ENCODE measurements at places on chromosomes 1 and 21.

DNA sequence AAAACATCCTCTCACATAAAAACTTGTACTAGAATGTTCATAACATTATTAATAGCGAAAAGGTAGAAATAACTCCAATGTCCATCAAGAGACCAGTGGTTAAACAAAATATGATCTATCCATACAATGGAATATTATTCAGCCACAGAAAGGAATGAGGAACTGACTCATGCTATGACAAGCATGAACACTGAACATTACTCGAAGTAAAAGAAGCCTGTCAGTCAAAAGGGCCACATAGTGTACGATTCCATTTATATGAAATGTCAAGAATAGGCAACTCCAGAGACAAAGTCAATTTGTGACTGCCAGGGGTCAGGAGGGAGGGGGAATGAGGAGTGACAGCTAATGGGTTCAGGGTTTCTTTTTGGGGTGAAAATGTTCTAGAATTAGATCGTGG is 2.3 kb downstream of the VPS26C start:
- no peak for DNase-seq

DNA sequence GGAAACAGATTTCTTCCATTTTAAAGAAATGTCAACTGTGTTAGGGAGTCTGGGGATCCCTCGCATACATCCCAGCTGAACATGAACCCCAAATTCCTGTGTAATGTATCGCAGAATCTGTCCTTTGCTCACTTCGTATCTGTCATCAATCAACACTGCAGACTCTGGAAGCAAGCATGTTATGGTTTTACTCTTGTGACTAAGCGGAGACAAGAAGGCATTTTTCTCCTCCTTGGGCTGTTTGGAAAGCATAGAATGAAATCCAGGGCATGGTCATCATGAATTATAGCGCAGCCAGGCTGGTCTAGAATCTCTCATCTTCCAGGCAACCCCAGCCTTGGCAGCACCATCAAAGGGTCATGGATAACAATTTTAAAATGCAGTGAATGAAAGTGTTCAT is 290.2 kb downstream of the KIF26B start:
- DNase-seq: no peak

GRCh38 chr1:68231627-68232288 is 565 bp downstream of the WLS start:
- peak; percentile 44 for DNase-seq

DNA sequence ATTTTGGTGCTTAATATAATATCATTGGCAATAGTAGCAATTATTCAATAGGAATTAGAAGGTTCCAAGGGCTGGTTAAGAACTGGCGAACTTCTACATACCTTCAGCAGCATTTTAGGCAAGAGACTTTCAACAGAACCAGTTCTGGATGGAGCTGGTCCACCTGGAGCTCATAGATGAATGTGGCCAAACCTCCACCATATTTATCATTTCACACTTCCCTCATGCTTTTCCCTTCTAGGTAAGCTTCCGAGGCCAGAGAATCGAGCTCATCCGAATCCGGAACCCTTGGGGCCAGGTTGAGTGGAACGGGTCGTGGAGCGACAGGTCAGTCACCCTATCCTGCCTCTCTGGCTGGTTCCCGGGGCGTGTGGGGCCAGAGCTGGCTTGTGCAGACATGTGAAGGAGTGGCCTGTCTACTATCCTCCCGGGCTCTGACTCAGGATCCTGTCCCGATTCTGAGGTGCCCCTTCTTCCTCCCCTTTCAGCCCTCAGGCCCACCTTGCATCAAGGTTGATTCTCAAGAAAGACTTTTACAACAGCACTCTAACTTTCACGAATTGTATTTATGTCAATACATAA is 24.7 kb downstream of the CAPN9 start:
- DNase-seq: no peak

DNA sequence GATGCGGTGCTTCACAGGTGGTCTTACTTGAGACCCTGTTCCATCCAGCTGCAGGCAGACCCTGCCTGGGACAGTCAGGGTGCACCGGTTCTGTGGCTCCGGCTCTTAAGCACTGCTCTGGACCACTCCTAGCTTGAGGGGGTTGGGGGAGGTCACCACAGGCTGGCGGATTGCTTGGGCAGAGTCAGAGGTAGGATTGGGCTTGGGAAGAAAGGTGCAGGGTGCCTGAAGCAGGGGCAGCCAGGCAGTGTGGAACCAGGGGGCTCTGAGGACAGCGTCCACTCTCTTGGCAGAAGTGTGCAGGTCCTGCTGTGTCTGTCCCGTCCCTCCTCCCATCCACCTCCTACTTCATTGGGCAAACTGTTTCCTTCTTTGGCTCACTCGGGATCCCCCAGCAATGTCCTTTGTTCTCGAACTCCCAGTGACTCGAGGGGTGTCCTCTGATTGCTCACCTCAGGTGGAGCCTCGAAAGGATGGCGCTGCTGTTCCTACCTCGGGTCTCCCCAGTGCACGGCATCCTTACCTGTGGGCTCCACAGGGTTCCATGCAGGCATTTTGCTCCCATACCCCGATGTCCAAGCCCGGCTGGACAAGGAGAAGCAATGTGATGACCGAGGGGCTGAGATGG is 1.7 kb downstream of the PDXK start:
- DNase-seq: no peak

GRCh38 chr1:7885513-7886404 is 32.9 kb upstream of the UTS2 start:
- no peak for DNase-seq

GRCh38 chr21:36034211-36034913 is 26.0 kb downstream of the SETD4 start:
- no peak for DNase-seq

GRCh38 chr1:216111842-216112241 is 311.4 kb downstream of the USH2A start:
- no peak for DNase-seq

- no peak for DNase-seq
Observed at GRCh38 chr1:20365421-20366055, 74.9 kb downstream of the VWA5B1 start.

- DNase-seq: no peak
Observed at GRCh38 chr1:10065344-10065685, 32.6 kb downstream of the UBE4B start.

DNA sequence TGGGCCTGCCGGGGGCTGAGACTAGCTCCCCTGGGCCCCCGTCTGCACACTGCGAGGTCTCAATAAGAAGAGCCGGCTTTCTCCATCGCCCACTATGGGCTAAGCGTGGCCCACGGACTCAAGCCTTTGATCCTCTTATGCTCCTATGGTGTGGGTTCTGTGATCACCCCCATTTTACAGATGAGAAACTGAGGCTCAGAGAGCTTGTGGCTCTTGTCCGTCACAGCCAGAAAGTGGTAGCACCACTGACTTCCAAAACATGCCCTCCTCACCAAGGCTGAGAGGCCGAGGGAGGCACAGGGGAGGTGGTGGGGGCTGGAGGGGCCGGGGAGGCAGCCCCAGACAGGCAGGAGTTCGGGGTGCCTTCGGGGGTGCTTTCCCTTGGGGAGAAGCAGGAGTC is 39.0 kb upstream of the CASZ1 start:
- no peak for DNase-seq

- no peak for DNase-seq
Observed at GRCh38 chr1:18951818-18952391, 4.6 kb downstream of the IFFO2 start.

DNA sequence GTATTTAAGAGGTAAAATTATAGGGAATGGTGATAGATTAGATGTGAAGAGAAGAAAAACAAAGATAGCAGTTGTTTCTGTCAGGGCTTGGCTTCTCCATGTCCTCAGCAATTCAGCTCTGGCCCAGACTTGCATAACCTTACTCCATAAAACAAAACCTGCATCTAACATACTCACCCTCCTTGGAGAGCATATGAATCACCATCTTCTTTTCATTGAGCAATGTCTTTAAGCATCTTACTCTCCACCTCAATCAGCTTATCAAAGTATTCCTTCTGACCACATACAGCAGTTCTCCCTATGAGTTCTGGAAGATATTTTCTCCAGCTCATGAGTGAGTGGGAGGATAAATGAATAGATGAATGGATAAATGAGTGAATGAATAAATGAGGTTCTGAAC is 49.0 kb downstream of the RAB3B start:
- DNase-seq: no peak

- DNase-seq: no peak
Observed at GRCh38 chr1:205939690-205940330, 3.4 kb downstream of the SLC26A9 start.

DNA sequence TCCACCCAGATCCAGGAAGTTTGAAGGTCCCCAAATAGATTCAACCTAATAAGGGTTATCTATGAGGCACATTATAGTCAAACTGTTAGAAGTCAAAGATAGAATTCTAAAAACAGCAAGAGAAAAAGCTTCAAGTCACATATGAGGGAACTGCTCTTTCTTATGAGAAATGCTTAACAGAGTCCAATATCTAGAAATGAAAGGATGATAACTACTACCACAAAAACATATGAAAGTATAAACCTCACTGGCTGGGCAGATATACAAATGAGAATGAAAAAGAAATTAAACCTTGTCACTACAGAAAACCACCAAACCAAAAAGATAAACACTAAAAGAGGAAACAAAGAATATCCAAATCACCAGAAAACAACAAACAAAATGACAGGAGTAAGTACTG is 201.8 kb downstream of the KCNH1 start:
- DNase-seq: no peak

GRCh38 chr1:36567601-36568341 is 85.1 kb upstream of the CSF3R start:
- no peak for DNase-seq

- no peak for DNase-seq
Observed at GRCh38 chr1:16141573-16142336, 14.1 kb downstream of the EPHA2 start.

GRCh38 chr1:197066719-197067456 is at the start of gene F13B:
F13B (minus strand) TSS chr1:197067260; CDS start chr1:197067223, 37 bp downstream.
- no peak for DNase-seq

DNA sequence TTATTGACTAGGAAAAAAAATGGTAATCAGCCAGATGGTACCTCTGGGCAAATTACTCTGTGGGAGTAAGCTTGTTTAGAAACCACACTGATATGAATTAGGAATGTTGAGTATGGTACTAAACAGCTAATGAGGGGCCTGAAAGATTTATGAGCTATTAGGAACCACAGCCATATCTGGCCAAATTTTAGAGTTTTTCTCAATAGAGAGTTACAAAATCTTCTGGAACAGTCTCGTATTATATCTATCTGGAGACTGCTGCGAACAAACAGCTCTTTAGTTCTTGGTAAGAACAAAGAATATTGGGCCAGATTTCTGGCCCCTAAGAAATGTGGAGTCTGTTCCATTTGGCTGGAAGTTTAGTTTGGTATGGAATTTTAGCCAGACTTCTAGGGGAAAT is 4.9 kb upstream of the PODN start:
- DNase-seq: no peak

DNA sequence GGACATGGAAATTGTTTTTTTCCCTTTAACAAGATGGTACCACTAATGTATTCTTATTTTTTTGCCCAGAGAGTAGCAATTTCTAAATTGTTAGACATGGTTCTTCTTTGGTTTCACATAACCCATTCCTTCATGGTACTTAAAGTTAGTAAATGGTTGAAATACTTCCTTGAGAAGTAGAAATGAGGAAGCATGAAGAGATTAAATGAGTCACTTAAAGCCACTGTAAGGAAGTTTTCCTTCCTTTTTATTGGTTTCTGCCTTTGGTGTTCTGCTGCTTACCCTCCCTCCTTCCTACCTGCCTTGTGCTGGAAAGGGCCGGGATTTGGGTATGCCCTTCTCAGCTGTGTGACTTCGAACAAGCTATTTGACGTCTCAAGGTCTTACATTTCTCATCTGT is 101.0 kb downstream of the KIF26B start:
- DNase-seq: no peak

DNA sequence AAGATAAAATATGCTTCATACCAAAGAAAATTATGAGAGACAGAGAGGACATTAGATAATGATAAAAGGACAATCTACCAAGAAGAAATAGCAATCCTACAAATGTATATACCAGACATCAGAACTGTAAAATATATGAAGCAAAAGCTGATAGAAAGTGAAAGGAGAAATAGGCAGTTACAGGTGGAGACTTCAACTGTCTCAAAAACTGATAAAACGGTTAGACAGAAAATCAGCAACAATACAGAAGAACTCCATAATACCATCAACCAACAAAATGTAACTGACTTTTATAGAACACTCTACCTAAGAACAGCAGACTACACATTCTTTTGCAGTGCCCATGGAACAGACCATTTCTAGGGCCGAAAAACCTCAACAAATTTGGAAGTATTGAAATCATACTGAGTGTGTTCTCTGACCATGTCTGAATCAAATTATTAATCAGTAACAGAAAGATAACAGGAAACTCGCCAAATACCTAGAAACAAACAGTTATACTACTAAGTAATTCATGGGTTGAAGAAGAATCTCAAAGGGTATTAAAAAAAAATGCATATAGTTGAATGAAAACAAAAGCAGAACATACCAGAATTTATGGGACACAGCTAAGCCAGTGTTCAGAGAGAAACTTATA is 132.1 kb downstream of the RPS6KC1 start:
- no peak for DNase-seq

DNA sequence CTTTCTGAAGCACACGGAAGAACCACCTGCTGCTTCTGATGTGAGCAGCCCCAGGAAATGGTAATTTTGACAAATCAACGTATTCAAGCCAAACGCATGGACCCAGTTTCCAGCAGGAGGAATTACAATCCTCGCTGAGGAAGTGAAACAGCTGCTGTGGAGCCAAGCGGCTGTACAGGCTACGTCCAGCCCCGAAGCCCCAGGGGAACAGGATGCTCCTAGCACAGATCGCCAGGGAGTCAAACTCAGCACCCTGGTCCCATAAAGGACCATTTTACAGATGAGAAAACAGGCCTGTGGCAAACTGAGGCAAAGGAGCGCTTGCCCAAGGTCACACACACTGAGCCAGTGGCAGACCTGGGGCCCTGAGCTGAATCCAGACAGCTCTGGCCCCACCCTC is 108.0 kb downstream of the PTPRU start:
- DNase-seq: no peak

DNA sequence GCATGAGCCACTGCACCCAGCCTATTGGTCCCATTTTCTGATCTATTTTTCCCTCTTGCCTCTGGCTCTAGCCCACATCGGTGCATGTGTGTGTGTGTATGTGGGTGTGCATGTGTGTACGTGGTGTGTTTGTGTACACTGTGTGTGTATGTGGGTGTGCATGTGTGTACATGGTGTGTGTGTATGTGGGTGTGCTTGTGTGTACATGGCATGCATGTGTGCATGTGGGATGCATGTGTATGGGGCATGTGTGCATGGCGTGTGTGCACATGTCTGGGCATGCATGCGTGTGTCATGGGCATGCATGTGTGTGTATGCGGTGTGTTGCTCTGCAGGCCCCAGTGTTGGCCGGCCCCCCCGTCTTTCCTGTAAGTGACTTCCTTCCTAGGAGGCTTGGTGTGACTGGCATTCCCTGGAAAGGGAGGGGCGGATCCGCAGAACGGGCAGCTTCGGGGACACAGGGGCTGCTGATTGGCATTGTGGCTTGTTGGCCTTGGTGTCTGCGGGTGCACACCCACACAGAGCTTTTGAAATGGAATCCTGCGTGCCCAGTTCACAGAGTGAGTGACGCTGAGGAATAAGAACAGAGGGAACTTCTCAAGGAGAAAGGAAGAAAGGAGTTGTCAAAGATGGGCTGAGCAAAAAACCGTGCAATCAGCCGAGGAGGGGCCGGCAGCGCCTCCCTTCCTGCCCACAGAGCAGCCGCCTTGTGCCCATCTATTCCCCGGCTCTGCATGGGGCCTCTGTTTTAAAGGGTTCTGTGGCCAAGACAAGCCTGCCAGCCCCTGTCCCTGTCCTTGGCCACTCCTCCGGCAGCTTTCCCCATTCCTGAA is 8.0 kb downstream of the PDXK start:
- no peak for DNase-seq

- no peak for DNase-seq
Observed at GRCh38 chr1:215888159-215888558, 321.1 kb downstream of the KCTD3 start.

All from frontal cortex (tissue), 4 donors.